ENCODE measurements at places on chromosomes 12 and 14.

- no peak for DNase-seq
These were observed 8.4 kb upstream of the HHIPL1 start for GRCh38 chr14:99636487-99636886.

DNA sequence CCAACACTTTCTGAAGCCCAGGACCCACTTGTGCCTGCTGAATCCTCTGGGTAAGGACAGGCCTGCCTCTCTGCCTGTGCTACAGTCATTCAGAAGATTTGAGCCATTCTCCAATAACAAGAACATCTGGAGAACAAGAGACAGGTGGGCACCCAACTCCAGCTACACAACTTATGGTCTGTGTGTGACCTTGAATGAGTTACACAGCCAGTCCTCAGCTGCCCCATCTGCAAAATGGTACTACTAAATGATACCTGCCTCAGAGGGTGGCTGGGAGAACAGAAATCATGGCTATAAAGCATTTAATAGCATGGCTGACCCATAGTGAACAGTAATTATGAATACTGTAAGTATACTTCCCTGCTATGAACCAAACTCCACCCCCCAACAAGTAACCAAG, 4.2 kb downstream of the CKAP4 start:
- DNase-seq: no peak

GRCh38 chr12:93174048-93174447, 203.7 kb upstream of the NUDT4 start:
- DNase-seq: peak; percentile 65

GRCh38 chr12:1917172-1918070, 1.0 kb downstream of the CACNA2D4 start:
- no peak for DNase-seq

- DNase-seq: no peak
These were observed 9.2 kb downstream of the NKX2-1 start for GRCh38 chr14:36510874-36511273.

DNA sequence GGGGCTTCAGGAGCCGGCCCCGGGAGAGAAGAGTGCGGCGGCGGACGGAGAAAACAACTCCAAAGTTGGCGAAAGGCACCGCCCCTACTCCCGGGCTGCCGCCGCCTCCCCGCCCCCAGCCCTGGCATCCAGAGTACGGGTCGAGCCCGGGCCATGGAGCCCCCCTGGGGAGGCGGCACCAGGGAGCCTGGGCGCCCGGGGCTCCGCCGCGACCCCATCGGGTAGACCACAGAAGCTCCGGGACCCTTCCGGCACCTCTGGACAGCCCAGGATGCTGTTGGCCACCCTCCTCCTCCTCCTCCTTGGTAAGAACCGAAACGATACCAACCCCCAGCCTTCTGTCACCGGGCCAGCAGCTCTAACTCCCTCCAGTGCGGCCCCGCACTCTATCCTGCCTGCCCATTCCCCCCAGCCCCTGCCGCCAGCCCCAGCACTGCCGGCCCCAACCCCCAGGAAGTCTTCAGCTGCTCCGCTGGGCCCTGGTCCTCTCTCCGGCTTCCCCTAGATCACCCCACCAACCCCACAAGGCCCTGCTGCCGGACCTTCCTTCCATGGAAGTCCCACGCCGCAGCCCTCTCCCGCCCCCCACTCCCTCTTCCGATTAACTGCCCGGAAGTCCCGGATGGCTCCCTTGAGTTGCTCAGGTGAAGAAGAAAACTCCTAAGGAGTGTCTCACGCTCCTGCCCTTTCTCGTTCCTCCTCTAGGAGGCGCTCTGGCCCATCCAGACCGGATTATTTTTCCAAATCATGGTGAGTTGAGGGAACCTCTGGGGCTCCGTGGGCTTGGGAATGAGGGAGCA, 693 bp downstream of the LRP10 start:
- DNase-seq: peak; percentile 64

- DNase-seq: no peak
These were observed 76.7 kb downstream of the TBK1 start for GRCh38 chr12:64528616-64529015.

DNA sequence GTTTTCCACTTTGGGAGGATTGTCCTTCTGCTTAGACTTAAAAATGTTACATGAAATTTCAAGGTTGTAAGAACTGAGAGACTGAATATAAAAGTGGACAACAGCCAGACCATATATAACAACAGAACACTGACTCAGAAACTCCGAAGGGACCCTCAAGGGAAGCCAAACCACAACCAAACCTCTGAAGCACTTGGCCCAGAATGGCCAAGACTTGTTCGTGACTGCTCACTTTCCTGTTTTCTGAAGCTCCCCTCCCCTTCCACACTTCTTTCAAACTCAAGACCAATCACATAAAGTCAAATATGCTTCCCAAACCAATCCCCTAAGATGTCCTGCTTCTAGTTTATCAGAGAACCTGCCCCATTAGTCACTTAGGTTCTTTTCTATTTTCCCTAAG, 13.7 kb downstream of the OR6J1 start:
- no peak for DNase-seq

- no peak for DNase-seq
These were observed 12.5 kb upstream of the KRT80 start for GRCh38 chr12:52204095-52204930.

DNA sequence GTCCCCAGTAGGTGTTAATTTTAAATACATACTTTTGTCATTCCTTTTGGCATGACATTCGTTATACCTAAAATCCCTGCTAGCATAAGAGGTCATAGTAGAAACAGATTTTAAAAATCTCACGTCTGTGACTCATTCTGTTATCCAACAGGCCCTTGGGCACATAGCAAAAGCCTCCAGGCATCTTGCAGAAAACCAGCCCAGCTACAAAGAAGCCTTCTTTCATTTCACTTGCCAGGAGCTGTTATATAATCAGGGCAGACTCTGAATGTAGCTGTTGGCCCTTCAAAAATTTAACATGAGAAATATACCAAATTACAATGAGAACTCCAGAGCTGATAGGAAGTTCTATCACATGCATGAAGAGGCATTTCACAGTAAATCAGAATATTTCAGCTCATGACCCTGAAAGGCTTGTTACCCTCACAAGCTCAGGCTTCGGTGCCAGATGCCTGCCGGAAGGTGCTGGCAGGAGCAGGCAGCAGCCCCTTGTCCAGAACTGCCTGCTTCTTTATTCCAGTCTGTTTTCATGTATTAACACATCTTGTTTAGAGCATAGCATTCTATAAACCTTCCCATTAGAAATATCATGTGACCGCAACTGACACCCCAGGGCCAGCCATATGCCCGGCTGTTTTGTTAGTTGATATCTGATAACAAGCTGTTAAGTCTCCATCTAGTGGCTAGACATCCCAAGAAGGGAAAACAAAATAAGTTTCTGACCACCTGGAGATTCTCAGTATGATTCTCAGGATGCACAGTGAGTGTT, 17.8 kb downstream of the E2F7 start:
- no peak for DNase-seq

DNA sequence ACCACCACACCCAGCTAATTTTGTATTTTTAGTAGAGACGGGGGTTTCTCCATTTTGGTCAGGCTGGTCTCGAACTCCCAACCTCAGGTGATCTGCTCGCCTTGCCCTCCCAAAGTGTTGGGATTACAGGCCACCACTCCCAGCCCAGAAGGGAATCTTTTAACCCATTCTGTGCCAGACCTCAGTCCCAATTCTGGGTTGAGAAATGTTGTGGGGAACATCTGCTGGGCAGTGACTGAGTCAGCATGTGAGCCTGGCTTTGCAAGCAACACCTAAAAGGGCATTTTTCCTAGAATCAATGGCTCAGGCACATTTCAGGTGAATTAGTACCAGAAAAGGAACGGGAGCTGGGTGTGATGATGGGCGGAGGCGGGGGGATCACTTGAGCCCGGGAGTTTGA, 7.6 kb upstream of the SPATS2 start:
- no peak for DNase-seq

GRCh38 chr14:102077382-102077709, 9.5 kb downstream of the HSP90AA1 start:
- DNase-seq: no peak

DNA sequence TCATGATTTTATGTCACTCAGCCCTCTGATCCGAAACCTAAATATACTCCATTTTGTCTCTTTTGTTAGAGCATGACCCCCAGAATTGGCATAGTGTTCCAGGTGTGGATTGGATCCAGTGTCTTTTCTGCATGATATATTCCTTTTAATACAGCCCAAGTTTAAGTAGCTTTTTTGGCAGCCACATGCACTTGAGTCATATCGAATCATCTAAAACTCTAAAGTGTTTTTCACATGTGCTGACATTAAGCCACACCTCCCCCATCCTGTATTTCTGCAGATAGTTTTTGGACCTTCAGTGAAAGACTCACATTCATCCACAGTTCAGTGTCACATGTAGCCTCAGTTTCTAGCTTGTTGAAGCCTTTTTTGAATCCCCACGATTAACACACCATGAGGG, 30.6 kb downstream of the BORCS5 start:
- DNase-seq: peak; percentile 10

DNA sequence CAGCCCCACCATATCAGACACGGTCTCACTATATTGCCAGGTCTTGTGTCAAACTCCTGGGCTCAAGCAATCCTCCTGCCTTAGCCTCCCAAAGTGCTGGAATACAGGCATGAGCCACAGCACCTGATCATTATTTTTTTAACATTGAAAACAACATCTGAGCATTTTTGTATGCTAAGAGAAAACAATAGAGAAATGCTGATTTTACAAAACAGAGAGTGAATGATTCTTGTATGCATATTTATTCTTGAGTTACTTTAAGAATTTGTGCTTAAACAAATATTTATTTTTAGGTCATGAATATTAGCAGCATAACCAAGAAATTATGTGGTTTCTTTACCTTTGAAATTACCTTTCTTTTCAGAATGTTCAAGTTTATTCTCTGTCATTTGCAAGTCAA, 81.8 kb upstream of the KITLG start:
- no peak for DNase-seq

- no peak for DNase-seq
These were observed at the start of gene KCNA1 for GRCh38 chr12:4909734-4910501. Gene KCNA1 (plus strand): TSS chr12:4909905. CDS start chr12:4911379, 1,474 bp downstream.

- peak; percentile 16 for DNase-seq
These were observed 3.0 kb upstream of the FNTB start for GRCh38 chr14:64983439-64984310.

DNA sequence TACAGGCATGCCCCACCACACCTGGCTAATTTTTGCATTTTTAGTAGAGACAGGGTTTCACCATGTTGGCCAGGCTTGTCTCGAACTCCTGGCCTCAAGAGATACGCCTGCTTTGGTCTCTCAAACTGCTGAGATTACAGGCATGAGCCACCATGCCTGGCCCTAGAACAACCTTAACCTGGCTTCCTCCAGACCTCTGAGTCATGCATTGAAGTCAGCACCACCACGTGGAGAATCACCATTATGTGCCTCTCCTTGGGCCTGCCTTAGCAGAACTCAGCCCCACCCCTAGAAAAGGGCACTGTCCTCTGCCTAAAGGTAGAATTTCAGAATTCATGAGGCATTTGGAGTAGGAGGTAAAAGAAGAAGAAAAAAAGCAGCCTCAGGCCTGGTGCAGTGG, 49.0 kb downstream of the LIMA1 start:
- no peak for DNase-seq

GRCh38 chr12:5694759-5695409, 250.2 kb downstream of the ANO2 start:
- no peak for DNase-seq

DNA sequence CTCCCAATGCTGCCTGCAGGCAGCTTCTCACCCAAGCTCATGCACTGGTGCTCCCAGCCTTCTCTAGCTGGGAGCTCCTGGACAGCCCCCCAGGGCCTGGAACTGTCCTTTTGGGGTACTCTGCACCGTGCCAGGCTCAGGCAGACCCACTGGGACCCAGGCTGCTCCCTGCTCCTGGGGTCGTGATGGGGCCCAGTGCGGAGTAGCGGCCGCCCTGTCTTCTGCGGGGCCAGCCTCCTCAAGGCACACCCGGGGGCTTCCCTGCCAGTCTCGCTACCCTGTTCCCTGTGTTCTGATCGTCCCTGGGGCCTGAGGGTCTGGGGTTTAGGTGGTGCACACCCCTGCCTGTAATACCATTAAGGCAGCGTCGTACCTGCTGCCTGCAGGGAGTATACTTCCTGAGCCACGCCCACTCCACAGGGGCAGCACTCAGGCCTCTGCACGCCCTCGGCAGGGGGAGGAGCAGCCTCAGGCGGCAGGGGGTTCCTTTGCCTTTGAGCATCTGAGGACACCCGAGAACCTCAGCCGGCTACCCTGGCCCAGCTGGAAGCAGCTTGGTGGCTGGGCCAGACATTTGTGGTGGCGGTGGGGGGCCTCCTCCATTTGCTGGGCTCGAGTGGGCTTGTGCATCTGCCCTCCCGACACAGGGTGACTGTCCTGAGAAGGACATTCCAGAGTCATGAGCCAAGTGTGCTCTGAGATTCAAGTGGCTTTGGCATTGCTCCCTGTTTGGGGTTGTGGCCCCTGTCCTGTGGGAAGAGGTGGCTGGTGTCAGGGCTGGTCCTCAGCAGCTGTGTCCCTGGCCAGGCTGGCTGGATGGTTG, 9.2 kb upstream of the CRIP2 start:
- no peak for DNase-seq

DNA sequence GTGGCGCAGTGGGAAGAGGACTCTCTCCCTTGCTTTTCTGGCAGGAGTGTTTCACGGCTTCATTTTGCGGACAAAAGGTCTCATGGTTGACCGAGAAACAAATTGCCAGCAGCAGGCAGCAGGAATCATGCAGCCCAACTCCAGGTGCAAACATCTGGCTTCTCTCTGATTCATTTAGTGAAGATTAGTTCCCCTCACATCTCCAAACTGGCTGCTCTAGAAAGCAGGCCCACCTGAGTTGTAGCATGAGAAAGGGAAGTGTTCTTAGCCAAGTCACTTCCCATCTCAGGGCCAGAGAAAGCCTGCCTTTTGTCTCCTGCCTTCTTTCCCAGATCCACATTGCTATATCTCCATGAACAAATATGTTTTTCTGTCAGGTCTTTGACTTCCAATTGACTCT, 120.8 kb upstream of the CCDC196 start:
- no peak for DNase-seq

DNA sequence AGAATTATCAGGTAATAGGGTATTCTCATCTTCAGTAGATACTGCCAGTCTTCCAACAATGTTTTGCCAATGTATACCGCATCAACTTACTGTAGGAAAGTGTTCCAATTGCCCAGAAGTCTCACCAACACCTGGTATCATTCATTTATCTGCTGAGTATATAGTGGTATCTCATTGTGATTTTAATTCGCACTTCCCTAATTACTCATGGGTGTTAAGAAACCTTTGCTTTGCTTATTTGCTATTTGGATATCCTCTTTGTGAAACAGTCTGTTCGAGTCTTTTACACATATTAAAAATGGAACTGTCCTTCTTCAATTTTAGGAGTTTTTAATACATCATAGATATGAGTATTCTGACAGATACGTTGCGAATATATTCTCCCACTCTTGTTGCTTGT, 6.1 kb downstream of the TM7SF3 start:
- DNase-seq: no peak

GRCh38 chr14:49769171-49769570, 1.2 kb downstream of the KLHDC2 start:
- no peak for DNase-seq

GRCh38 chr12:26434299-26435068, 239.1 kb downstream of the SSPN start:
- peak; percentile 11 for DNase-seq

GRCh38 chr12:51827925-51828818, 20.3 kb downstream of the FIGNL2 start:
- DNase-seq: no peak

Measured in AG09319 (cell line).